Ascending aorta (tissue), 2 donors: ENCODE measurements at places on chromosomes 2 and 18. TPM values are rescaled to one million over a fixed set of nuclear protein-coding genes. Genes with fewer than 3 reads are reported as not detected.

GRCh38 chr2:205408696-205409095, 273.6 kb upstream of the NRP2 start:
- DNase-seq: no peak
- H3K36me3 ChIP-seq: no peaks in the 10 kb centered on the region
- no peaks in the 10 kb centered on the region for H3K27me3 ChIP-seq
- no peaks in the 10 kb centered on the region for H3K4me1 ChIP-seq

DNA sequence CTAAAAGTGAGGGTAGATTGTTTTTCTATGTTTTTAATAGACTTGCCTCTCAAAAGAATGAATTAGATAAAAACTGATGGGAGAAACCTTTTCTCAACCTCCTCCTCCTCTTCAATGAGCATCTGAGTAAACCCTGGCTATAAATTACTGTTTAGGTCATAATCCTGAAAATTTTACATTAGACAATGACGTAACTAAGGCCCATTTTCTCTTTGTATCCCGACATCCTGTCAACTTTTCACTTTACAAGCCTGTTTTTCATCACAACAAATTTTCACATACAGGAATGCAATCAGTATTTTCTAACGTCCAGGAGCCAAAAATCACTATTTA, 1.3 kb downstream of the SPIRE1 start:
- no peaks in the 10 kb centered on the region for H3K36me3 ChIP-seq
- peaks cover 28% of the 10 kb centered on the region for H3K4me1 ChIP-seq
- H3K27ac ChIP-seq: peak overlapping the region; percentile 100
- H3K27me3 ChIP-seq: no peaks in the 10 kb centered on the region
- DNase-seq: no peak

GRCh38 chr2:88345842-88346241, 106.7 kb downstream of the FOXI3 start:
- no peaks in the 10 kb centered on the region for H3K36me3 ChIP-seq
- no peak overlapping the region for H3K27ac ChIP-seq
- no peak for DNase-seq
- no peaks in the 10 kb centered on the region for H3K4me1 ChIP-seq
- no peak overlapping the region for H3K4me3 ChIP-seq

- no peaks in the 10 kb centered on the region for H3K36me3 ChIP-seq
- no peak for DNase-seq
- H3K4me3 ChIP-seq: no peak overlapping the region
- no peaks in the 10 kb centered on the region for H3K4me1 ChIP-seq
- no peaks in the 10 kb centered on the region for H3K27me3 ChIP-seq
These were observed 37.7 kb upstream of the RNF103 start for GRCh38 chr2:86661333-86661732.

DNA sequence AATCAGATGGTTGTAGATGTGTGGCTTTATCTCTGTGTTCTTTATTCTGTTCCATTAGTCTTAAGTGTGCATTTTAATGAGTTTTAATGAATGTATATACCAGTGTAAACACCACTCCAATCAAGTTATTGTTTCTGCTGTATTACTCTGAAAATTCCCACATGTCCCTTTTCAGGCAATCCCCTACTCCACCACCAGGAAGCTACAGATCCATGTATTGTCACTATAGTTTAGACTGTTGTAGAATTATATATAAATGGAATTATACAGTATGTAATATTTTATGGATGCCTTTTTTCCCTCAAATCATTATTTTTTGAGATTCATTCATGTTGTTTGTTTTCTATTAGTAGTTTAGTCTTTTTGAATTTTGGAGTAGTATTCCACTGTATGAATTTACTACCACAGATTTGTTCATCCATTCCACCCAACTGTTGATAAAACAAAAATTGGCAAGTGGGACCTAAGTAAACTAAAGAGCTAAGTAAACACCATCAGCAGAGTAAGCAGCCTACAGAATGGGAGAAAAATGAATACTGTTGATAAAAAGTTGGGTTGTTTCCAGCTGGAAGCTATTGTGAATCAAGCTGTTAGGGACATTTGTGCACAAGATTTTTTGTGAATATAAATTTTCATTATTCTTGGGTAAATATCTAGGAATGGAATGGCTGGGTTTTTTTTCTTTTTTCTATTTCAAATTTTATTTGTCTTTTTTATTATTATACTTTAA, 262.0 kb downstream of the CAMKMT start:
- H3K4me3 ChIP-seq: no peak overlapping the region
- DNase-seq: no peak
- H3K36me3 ChIP-seq: no peaks in the 10 kb centered on the region
- H3K27ac ChIP-seq: no peak overlapping the region
- H3K27me3 ChIP-seq: no peaks in the 10 kb centered on the region
- no peaks in the 10 kb centered on the region for H3K4me1 ChIP-seq

DNA sequence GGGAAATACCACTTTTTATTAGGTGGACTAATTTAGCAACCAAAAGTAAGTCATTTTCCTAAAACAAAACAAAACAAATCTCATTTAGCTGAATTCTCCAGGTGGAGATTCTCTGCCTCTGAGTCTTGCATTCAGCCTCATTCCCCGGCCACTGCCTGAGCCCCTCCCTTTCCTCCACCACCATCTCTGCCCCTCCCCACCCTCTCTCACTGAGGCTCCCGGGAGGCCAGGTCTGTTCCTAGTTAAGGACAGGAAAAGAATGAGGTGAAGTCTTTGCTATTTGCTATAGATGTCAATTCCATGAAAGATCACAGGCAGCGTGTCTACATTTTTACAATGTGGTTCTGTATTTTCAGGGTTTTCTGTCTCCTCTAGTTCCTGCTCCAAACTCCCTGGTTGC, 83.0 kb upstream of the SOX11 start:
- no peak for DNase-seq
- no peaks in the 10 kb centered on the region for H3K4me1 ChIP-seq
- H3K36me3 ChIP-seq: no peaks in the 10 kb centered on the region
- H3K27me3 ChIP-seq: no peaks in the 10 kb centered on the region
- no peak overlapping the region for H3K27ac ChIP-seq

DNA sequence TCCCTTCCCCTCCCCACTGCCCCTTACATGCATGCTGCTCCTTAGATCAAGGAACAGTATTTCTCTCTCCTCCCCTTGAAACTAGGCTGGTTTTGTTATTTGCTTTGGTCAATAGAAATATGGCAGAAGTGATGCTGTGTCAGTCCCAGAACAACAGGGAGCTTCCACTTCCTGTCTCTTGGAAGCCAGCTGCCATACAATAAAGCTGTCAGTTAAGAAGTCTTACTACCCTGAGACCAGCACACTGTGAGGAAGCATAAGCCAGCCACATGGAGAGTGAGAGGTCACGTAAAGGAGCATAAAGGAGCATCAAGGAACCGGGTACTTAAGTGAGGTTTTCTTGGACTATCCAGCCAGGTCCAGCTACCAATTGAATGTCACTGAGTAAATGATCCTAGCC, 126.6 kb downstream of the NOL4 start:
- no peaks in the 10 kb centered on the region for H3K4me1 ChIP-seq
- no peak overlapping the region for H3K27ac ChIP-seq
- H3K27me3 ChIP-seq: no peaks in the 10 kb centered on the region

DNA sequence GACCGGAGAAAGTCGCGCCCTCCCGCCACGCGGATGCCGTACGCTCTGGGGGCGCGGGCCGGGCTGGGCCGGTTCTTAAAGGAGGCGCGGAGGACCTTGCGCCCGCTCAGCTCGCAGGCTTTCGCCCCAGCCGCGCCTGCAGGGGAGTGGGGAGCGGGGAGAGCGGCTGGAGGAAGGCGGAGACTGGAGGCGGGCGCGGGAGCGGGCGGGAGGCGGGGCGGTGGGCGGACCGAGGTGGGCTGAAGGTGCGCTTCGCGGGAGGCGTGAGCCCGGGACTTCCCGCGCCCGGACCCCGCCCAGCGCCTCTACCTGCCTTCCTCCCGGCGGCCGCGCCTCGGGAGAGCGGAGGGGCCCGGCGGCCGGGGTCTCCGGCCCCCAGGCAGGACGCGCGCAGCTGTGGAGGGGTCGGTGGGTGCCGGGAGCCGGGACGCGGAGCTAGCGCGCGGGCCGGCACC, at the start of gene ADRA2B:
TSS of gene ADRA2B (minus strand) at position 148 of the 455 bp plus-strand sequence. CDS start 422 bp downstream, outside the sequence.
- peak within 1 kb of the TSS; percentile 64 for H3K27ac ChIP-seq
- H3K4me3 ChIP-seq: peak within 1 kb of the TSS; percentile 76
- H3K36me3 ChIP-seq: no peaks in the 10 kb centered on the region
- no peak for DNase-seq

DNA sequence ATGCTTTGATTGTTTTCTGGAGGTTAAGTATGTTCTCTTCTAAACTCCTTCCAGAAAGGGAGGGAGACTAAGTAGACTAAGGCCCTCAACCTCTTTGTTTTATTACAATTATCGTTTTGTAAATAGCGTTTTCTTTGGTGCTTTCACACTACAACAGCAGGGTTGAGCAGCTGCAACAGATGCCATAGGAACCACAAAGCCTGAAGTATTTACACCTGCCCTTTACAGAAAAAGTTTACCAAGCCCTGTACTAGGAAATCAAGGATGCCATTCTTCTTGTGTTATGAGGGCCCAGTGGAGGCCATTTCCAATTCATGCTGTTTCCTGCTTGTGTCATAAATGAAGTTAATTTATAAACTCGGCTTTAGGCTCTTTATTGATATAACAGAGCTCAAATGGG, 914.8 kb downstream of the DCDC2C start:
- H3K36me3 ChIP-seq: no peaks in the 10 kb centered on the region
- no peaks in the 10 kb centered on the region for H3K27me3 ChIP-seq
- H3K27ac ChIP-seq: no peak overlapping the region
- DNase-seq: no peak

DNA sequence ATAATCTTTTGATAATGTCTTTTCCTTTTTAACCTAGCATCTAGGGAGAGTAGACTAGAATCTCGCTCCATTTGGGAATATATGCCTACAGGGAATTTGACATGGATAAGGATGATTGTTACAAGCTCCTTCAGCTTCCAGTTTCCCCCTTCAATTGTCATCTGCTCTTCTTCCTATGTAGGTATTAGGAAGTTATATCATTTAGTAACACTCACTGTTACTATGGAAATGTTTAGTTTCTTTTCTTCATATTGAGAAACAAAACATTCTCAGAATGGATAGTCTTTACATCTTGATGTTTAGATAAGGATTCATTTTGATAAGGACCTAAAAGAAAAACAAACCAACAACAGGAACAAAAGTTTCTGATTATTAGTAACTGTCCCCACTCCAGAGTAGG, 127.6 kb downstream of the PHLPP1 start:
- no peak overlapping the region for H3K4me3 ChIP-seq
- H3K4me1 ChIP-seq: no peaks in the 10 kb centered on the region
- H3K27me3 ChIP-seq: no peaks in the 10 kb centered on the region
- no peak overlapping the region for H3K27ac ChIP-seq
- H3K36me3 ChIP-seq: no peaks in the 10 kb centered on the region

GRCh38 chr18:57730146-57730545, 73.0 kb downstream of the ATP8B1 start:
- H3K36me3 ChIP-seq: peaks cover 29% of the 10 kb centered on the region
- DNase-seq: no peak
- peaks cover 15% of the 10 kb centered on the region for H3K4me1 ChIP-seq
- H3K4me3 ChIP-seq: no peak overlapping the region

- H3K36me3 ChIP-seq: no peaks in the 10 kb centered on the region
- no peak for DNase-seq
- no peak overlapping the region for H3K27ac ChIP-seq
- H3K4me1 ChIP-seq: peaks cover 6% of the 10 kb centered on the region
These were observed 916 bp downstream of the TNFRSF11A start for GRCh38 chr18:62325806-62326645.

DNA sequence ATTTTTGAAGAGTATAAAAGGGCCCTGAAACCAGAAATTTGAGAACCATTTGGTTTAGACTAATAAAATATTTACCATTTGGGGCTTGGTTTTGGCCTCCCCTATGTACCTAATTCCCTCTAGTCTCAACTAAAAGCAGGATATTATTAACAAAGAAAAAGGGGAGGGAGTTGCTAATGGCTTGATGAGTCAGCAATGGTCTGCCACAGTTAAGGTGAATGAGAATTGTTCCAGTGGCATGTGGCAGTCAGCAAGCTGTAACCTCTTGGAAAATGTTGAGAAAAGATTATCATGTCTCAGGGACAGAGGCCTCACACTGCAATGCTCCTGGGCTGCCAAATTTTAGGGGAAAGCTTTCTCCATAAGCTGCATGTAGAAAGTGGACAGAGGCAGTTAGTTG, 20.1 kb upstream of the SLC39A10 start:
- no peak overlapping the region for H3K4me3 ChIP-seq
- DNase-seq: no peak
- H3K27ac ChIP-seq: no peak overlapping the region

GRCh38 chr18:73261923-73262322, 394.1 kb upstream of the NETO1 start:
- no peak overlapping the region for H3K27ac ChIP-seq
- no peaks in the 10 kb centered on the region for H3K36me3 ChIP-seq
- no peaks in the 10 kb centered on the region for H3K4me1 ChIP-seq
- no peak overlapping the region for H3K4me3 ChIP-seq

GRCh38 chr2:239399433-239399920, 1.3 kb downstream of the HDAC4 start:
- DNase-seq: peak; percentile 59
- peak overlapping the region; percentile 93 for H3K4me3 ChIP-seq
- no peaks in the 10 kb centered on the region for H3K4me1 ChIP-seq

DNA sequence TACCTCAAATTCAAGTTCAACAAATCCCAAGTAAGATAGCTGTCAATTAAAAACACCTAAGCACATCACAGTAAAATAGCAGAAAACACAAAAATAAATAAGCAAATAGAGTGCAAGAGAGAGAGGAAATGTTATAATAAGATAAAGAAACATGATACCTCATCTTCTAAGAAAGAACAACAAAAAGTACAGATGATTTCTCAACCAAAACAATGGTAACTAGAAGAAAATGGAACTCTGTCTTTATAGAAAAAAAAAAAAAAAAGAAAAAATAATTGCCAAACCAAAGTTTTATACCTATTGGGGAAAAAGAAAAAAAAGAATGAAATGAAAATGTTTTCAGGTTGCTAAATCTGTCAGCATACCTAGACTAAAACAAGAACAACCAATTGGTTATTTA, 1253.5 kb upstream of the CDH2 start:
- no peaks in the 10 kb centered on the region for H3K27me3 ChIP-seq
- H3K4me1 ChIP-seq: no peaks in the 10 kb centered on the region
- no peak for DNase-seq
- no peak overlapping the region for H3K27ac ChIP-seq

DNA sequence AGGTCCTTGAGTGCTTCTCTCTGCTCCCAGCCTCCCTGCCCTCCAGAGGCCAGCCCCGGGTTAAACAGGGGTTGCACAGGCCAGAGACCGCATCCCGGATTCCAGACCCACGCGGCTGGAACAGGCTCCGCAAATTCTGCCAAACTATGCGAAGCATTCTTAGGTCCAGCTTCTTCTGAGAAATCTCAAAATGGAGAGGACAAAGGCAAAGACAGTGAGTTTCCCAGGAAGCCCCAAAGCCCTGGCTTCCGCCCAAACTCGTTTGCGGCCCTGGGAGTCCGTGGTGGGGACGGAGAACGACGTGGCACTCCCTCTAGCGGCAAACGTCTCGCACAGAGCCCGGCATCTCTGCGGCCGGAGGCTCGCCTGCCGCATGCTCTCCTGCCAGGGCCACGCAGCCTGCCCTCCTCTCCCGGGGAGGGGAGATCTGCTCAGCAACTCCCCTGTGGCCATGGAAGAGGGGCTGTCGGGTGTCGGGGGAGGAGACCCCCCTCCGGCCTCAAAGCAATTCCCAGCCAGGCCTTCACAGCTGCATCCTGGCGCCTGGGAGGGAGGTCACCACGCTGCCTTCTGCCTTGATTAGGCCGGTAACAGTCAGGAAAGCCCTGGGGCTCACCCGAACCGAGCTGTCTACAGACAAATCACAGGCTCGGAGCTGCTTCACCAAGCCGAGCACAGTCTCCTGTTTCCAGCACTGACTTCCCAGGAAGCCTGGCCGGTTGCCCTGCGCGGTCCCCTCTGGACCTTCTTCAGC, 33.4 kb upstream of the KLHL29 start:
- DNase-seq: no peak
- H3K27ac ChIP-seq: no peak overlapping the region
- H3K27me3 ChIP-seq: no peaks in the 10 kb centered on the region
- peaks cover 4% of the 10 kb centered on the region for H3K4me1 ChIP-seq

The FN1 gene
- total RNA-seq: 5,098 TPM

The HOXD11 gene
- not detected for total RNA-seq

The GPR39 gene
- total RNA-seq: 0.64 TPM

The CCDC102B gene
- 3.3 TPM for total RNA-seq

The CAMKMT gene
- total RNA-seq: 5.1 TPM

The KYNU gene
- 2.3 TPM for total RNA-seq
